ENCODE measurements at places on chromosomes 7 and 10.

GRCh38 chr10:17256627-17257026 lies 28.6 kb downstream of the VIM start:
- no peak for DNase-seq

- no peak for DNase-seq
Observed at GRCh38 chr7:102155821-102156441, 130.7 kb upstream of the SH2B2 start.

- DNase-seq = no peak
Observed at GRCh38 chr10:107826171-107826570, 661.7 kb upstream of the SORCS1 start.

- DNase-seq = peak; percentile 43
Observed at GRCh38 chr7:148334959-148335577, 255.5 kb upstream of the C7orf33 start.
